Calu3 (cell line): ENCODE measurements at places on chromosomes 1 and 21.
A peak's percentile ranks its signal among the peaks of the same experiment; 100 is the strongest.

DNA sequence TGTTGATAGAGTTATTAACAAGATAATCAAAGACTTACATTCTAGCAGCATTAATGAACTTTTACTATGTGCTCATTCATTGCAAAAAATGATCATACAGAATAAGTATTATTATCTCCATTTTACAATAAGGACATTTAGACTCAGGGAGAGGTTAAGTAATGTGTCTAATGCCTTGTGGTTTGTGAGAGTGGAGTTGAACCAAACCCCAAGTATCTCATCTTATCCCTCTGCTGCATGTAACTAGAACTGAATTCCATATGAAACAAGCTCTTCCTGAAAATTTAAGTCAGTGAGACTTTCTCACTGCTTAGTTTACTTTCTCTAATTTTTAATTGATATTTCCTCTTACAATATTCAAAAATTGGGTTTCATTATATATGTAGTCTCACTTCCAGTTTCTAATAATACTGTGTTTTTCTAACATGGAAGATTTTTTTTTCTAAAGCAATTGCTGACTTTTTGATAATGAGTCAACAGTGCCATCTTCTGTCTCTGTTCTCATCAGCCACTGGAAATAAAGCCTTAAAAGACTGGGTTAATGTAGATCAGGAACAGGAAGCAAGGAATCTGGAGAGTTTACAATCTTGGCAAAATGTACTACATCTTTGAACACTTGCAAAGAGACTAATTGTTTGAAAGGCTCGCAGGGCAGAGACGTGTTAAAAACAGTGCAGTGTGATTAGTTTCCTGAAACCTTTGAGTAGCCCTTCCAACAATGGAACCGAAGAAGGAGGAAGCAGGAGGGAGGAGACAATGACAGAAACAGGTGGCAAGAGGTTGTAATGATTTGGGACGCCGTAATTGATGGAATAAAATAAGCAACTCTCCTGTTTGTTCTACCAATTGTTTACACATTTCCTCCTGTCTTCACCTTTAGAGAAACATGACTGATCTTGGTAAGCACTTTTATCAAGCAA, 567.6 kb downstream of the MRPL39 start:
- H3K36me3 ChIP-seq = no peaks in the 10 kb centered on the region
- H3K27me3 ChIP-seq = no peaks in the 10 kb centered on the region
- no peaks in the 10 kb centered on the region for H3K4me1 ChIP-seq
- no peak for DNase-seq
- no peak overlapping the region for H3K27ac ChIP-seq
- no peak overlapping the region for H3K4me3 ChIP-seq

GRCh38 chr1:95309031-95309471, 75.0 kb downstream of the RWDD3 start:
- H3K4me3 ChIP-seq = no peak overlapping the region
- no peak overlapping the region for H3K27ac ChIP-seq
- DNase-seq = peak; percentile 30
- peaks cover 10% of the 10 kb centered on the region for H3K4me1 ChIP-seq

DNA sequence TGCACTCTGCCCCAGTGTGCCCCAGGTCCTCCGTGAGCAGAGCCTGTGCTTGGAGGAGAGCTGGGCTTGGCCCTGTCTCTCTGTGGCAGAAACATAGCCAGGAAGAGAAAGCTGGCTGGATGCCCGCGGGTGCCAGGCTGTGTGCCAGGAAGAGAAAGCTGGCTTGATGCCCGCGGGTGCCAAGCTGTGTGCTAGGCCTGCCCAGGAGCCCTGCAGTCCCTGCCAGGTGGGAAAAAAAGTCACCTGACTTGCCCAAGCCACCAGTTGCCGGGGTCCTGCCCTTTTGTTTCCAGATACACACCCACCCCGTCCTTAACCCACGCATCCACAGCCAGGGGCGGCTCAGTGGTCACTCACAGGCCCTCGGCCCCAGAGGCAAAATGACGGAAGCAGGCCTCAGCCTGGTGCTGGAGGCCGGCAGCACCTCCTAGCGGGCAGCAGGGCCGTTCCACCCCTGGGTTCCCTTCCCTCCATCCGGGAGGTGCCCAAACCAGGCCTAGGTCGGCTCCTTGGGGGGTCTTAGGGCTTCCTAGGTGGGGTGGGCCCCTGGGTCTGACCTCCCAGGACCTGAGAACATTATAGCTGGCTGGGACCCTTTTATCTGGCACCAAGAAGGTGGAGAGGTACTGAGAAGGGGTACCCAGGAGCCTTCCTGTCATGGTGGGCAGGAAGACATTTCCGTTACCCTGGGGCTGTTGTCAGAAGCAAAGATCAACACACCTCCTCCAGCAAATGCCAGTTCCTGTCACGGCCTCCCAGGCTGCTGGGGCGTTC, 9.1 kb downstream of the ITGB2 start:
- peak overlapping the region; percentile 13 for H3K27ac ChIP-seq
- peaks cover 9% of the 10 kb centered on the region for H3K36me3 ChIP-seq
- no peak overlapping the region for H3K4me3 ChIP-seq
- peak; percentile 84 for DNase-seq
- H3K27me3 ChIP-seq = peaks cover 24% of the 10 kb centered on the region

DNA sequence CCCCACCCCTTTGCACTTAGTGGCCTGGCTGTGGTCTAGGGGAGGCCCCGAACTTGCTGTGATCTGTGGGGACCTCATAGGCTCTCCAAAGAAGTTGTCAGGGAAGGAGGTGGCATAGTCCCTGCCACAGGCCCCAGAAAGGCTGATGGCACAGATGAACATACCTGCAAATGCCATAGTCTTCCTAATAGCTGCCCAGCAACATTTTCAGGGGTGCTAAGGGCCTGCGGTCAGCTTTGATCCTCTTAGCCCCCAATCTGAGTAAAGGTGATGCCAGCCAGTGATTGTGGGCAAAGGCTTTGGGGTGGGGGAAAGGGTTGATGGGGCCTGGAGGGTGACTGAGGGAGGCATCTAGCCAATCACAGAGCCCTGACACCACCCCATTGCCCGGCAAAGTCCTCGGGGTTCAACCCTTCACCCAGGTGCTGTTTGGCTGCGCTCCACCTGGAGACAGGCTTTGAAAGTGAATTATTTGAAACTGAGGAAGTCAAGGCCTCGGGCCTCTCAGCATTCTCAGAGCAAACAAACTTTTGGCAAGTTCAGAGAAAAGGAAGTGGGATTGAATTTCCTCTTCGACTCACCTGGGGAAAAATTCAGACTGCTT, 35.8 kb downstream of the PAX7 start:
- H3K4me1 ChIP-seq = peaks cover 44% of the 10 kb centered on the region
- peak overlapping the region; percentile 20 for H3K27ac ChIP-seq
- H3K4me3 ChIP-seq = no peak overlapping the region

DNA sequence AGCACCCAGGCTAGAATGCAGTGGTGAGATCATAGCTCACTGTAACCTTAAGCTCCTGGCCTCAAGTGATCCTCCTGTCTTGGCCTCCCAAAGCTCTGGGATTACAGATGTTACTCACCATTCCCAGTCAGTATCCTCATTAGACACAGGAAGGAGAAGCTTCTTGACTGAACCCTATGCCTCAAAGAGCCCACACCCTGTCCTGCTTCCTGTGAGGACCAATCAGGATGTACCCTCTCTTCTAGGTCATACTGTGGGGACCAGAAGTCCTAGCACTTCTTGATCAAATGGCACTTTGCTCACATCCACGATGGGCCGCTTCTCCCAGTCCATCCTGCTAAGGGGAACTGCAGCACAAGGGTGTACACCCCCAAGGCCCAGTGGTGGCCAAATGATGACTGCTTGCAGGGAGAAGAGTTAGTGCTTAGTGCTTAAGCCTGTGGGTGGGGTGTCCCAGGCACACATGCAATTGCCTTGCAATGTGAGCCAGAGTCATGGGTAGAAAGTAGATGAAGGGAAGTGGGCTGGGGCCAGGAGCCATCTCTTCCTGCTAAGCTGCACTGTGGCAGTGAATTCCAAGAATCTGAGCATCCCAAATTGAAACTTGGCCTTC, 9.8 kb downstream of the CD34 start:
- no peak overlapping the region for H3K27ac ChIP-seq
- H3K4me1 ChIP-seq = no peaks in the 10 kb centered on the region
- H3K27me3 ChIP-seq = no peaks in the 10 kb centered on the region
- H3K4me3 ChIP-seq = no peak overlapping the region
- no peaks in the 10 kb centered on the region for H3K36me3 ChIP-seq

- H3K27ac ChIP-seq = peak overlapping the region; percentile 96
- peak overlapping the region; percentile 89 for H3K4me3 ChIP-seq
- H3K4me1 ChIP-seq = peaks cover 56% of the 10 kb centered on the region
- H3K36me3 ChIP-seq = peaks cover 96% of the 10 kb centered on the region
These were observed 5.2 kb downstream of the IRF2BP2 start for GRCh38 chr1:234604495-234605398.
